ENCODE measurements at places on chromosomes 12 and 14.

GRCh38 chr14:79325557-79325956 is 885.7 kb downstream of the DIO2 start:
- no peak for DNase-seq

GRCh38 chr12:127810041-127810440 is 456.9 kb upstream of the TMEM132C start:
- DNase-seq: no peak

DNA sequence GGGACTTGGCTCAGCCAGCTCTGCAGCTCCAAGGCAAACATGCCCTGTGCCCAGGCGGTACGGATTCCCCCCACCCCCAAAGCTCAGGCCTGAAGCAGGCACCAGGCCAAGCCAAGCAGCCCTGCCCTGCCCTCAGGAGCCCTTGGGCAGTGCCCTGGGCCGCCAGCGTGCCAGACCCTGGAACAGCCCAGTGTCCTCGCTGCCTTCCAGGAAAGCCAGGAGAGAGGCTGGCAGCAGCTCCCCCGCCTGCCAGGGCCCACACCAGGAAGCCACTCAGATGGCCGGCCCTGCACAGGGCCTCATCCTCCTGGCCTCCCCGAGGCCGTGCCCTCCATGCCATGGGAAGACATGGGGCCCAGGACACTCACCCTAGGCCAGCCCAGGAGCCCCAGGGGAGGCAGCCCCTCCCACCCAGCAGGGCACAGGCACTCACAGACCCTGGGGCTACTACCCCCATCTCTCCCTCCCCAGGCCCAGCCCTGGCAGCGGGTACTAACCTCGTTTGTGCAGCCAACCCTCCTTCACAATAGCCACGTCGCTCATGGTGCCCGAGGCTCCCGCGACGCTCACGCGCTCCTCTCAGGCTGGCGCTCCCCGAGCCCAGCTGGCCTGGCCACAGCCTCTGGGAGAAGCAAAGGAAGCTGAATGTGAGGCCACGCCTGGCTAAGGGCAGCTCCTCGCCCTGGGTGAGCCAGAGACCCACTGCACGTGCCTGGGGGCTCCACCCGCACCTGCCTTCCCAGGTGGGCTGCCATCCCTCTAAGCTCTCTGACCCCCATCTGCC is 3.3 kb downstream of the AKT1 start:
- DNase-seq: no peak

GRCh38 chr12:65642061-65642661 is 182.1 kb upstream of the HMGA2 start:
- DNase-seq: no peak

All from stimulated activated naive B cell treated with anti-CD40 and anti-IgM and Interleukin-4, amounts not matched to agents 10 μg/mL and 1 μg/mL and 100 μg/mL, for 72 hours (primary cell).